ENCODE measurements at places on chromosomes 1 and 21.
A peak's percentile ranks its signal among the peaks of the same experiment; 100 is the strongest.

GRCh38 chr1:36342426-36343185, 19.2 kb upstream of the EVA1B start:
- no peak for DNase-seq

DNA sequence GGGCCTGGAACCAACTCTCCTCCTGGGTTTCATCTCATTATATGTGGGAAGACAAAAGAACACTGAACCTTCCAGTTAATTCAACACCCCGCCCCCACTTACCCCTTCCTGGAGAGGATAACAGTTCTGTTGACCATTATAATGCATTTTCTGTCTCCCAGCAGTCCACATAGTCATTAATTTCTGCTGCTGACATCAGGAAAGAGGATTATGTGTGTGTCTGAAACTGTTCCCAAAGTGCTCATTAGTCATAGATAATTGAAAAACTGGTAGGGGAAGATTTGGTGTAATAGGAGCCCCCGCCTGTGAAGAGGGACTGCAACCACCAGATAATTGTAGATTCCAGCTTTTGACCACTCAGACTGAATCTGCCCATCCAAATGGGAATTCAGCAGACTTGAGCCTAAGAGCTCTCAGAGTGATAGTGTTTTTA, 208.7 kb downstream of the FGGY start:
- DNase-seq = no peak

GRCh38 chr1:92791487-92792066, 6.7 kb upstream of the EVI5 start:
- no peak for DNase-seq

GRCh38 chr1:164228928-164229327, 330.1 kb upstream of the PBX1 start:
- DNase-seq = no peak

- no peak for DNase-seq
These were observed 52.9 kb downstream of the ATP1A1 start for GRCh38 chr1:116425987-116426386.

DNA sequence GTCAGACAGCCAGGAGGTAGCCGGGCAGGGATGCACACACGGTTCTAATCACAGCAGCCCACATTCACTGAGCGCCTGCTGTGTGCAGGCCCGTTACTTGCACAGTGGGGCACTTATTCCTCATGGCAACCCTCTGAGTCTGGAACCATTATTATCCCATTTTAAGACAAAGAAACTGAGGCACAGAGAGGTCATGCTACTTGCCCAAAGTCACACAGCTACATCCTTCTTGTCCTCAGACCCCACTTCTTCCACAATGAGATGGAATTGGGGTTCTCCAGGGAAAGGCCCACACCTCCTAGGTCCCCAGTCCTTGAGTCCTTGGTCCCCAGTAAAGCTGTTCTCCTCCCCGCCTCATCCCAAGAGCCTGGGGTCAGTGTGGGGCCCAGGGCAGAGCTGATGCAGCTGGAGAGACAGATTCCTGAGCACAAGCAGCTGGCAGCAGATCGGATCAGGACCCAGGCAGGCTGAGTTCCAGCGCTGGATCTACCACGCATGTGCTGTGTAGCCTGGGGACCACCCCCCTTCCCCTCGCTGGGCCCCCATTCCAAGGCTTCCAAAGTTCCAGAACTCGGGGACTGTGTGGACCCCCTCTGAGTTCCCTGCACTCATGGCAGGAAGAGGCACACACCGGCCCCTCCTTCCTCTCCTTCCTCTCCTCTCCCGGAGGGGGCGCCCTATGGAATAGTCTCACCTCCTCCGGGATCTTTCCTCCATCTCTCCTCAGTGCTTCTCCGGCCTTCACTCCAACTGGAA, 393.4 kb downstream of the MATN1 start:
- no peak for DNase-seq

DNA sequence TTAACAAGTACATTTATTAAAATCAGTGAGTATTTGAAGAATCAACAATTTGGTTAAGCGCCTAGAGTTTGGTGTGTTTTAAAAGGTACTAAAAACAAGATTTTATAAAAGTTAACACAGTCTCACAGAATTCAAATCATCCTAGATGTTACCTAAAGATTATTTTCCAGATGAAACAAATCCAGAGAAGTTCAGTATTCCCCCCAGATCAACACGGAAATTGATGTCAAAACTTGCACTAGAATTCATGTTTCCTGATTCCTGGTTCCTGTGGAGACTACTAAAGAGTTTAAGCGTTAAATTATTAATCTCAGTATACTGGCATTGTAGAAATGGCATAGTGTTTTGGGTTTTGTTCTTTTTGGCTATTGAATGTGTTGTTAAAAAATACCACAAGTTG, 1.4 kb downstream of the PTBP2 start:
- DNase-seq = no peak

DNA sequence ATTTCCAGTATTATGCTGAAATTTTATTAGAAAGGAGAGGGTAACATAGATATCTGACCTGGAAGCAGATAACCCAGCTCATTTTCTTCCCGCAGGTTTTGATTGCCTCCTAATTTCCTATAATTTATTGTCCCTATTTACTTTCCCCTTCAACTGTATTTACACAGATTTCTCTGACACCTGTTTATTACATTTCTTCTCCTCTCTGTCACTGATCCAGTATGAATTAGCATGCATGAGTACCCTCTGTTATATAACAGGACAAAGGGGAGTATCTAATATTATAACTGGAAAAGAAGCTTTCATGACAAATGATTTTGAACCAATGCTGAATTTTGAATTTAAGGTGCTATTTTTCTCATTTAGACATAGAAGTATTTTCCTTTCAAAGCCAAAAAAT, 37.4 kb downstream of the DENND1B start:
- no peak for DNase-seq

DNA sequence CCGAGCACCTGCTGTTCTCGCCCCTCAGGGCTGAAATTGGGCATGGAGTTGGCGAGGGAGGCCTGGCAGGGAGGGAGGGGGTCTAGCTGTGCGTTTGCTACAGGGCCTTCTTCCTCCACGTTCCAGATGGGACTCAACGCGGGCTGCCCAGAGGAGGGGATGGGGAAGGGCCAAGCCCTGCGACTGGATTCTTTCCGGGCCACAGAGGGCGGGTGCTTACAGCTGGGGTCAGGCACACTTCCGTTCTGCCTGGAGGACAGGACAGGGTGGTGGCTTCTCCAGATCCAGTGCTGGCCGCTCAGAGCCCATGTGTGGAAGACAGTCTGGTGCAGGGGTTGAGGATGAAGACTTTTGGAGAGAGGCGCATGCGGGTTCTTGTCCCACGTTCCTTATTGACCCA, 90.0 kb downstream of the EDEM3 start:
- DNase-seq = no peak

GRCh38 chr1:6519491-6519934, 28.0 kb upstream of the PLEKHG5 start:
- DNase-seq = no peak

- no peak for DNase-seq
These were observed 21.9 kb downstream of the FAM20B start for GRCh38 chr1:179047636-179047997.

DNA sequence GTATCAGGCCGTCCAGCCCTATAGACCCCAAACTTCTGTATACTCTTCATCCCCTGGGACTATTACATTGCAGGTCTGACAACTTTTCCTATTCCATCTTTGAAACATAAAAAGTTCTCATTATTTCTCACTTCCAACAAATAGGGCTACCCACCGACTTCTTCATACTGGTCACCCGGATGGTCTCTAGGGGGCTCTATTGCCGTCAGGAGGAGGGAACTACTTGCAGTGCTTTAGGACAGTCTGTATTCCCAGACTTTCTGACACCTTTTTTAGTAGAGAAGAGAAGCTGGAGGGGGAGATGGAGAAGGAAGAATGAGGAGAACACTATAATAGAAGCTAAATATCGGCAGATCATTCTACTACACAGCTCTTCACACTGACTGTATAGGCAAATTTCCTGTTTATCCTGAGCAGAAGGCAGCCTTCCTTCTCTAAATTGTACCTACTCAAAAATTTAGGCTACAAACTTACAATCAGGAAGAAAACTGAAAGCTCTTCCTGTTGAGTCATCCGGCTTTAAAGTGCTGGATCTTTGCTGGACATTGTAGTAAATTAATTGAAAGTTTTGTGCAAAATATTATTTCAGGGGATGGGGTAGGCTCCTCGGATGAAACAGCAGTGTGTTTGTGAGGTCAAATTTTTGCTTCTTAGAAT, 54.6 kb downstream of the CDC7 start:
- no peak for DNase-seq

DNA sequence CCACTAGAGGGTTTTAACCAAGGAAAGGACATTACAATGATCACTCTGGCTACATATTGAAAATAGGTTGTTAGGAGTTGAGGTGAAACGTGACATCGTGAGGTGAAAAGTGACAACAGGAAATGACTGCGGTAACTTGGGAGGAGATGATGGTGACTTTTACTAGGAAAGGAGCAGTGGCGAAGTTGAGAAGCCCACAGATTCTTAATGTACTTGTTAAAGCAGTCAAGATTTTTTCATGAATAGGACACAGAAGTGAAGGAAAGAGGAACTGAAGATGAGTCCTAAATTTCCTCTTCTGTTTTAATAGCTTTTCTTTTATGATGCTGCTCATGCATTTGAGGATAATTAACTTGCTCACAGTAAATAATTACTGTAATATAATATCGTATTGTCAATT, 59.5 kb downstream of the OMA1 start:
- DNase-seq = no peak

GRCh38 chr1:5239911-5240310, 585.5 kb downstream of the AJAP1 start:
- no peak for DNase-seq

- no peak for DNase-seq
These were observed 30.2 kb downstream of the EVA1C start for GRCh38 chr21:32442566-32443318.

- peak; percentile 1 for DNase-seq
These were observed 11.8 kb upstream of the RAB3B start for GRCh38 chr1:52002038-52002917.

- DNase-seq = no peak
These were observed 43.3 kb downstream of the GPR137B start for GRCh38 chr1:236185687-236186086.

- DNase-seq = no peak
These were observed 39.5 kb downstream of the ZZZ3 start for GRCh38 chr1:77642941-77643340.

- no peak for DNase-seq
These were observed 20.3 kb upstream of the PLCH2 start for GRCh38 chr1:2455757-2456156.

GRCh38 chr1:243959998-243960397, 91.1 kb upstream of the ZBTB18 start:
- no peak for DNase-seq

GRCh38 chr1:20932437-20932977, 145.4 kb upstream of the HP1BP3 start:
- DNase-seq = no peak

DNA sequence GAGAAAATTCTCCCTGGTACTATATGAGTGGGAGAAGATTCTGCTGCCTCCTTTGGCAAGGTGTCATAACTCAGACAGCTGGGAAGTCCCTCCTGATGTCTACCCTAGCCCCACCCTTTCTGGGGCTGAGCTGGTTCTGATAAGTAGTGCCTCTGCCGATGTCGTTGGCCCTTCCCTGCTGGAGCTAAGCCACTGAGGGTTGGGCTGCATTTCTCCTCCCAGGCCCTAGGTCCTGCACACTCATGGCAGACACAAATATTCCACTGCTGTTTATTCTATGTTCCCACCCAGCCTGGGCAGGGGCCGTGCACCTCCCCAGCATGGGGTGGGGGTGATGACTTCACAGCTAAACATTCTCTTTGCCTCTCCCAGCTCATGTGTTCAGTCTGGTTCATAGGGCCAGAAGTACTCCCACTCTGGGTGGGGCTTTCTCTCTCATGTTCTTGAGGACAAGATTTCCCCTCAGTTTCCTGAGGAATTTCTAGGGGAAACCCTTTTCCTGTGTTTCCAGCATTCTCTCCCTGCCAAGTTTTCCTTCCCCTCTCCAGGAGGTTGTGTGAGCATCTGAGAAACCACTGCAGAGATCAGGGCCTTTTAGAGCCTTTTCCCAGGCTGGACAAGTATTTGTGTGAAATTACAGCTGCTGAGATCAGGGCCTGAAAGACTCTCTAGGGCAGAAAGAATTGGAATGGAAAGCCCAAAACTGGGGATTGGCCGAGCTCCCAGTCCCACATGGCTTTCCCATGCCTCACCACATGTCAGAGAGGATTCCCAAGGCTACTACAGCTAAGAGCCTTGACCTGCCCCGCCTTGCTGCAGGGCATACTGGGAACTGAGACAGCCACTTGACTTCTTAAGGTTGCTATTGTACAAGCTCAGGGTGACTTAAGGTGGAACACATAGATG, 66.2 kb downstream of the ATP2B4 start:
- DNase-seq = peak; percentile 48

DNA sequence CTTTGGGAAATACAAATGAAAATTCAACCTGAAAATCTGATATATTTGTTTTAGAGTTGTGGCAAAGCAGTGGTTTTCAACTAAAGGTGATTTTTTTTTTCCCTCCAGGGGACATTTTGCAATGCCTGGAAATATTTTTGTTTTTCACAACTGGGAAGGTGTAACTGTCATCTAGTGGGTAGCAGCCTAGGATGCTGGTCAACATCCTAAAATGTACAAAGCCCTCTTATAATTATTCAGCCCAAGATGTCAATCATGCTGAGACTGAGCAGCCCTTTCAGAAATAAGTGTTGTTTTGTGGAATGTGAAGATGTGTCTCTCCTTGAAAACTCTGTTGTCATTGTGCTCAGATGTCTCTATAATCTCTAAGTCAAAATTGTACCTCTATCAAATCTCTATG, 95.2 kb upstream of the NCAM2 start:
- DNase-seq = no peak

- no peak for DNase-seq
These were observed 66.0 kb downstream of the WLS start for GRCh38 chr1:68166348-68166747.

GRCh38 chr1:183841550-183841949, 36.6 kb downstream of the RGL1 start:
- DNase-seq = no peak

GRCh38 chr1:116878804-116879477, 30.8 kb upstream of the PTGFRN start:
- peak; percentile 53 for DNase-seq

DNA sequence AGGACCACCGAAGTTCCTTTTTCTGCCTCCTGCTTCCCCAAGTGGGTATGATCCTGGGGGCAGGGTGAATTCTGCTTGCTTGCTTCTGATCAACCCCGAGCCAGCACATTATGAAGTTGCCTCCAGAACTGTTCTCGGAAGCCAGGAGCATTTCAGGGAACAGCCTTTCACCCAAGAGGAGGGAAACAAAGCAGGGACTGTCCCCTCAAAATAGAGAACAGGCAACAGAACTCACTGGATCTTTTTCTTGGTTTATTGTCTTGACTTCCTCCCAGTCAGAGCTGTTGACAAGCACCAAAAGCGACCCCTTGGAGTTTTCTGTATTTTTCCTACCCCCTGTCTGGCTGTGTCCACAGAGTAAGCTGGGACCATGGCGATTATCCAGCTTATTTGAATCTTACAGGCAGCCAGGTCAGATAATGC, 258.3 kb upstream of the SGIP1 start:
- DNase-seq = peak; percentile 69

GRCh38 chr1:110069404-110070281, 829 bp downstream of the ALX3 start:
- no peak for DNase-seq
